ENCODE measurements at places on chromosomes 1 and 21. TPM values are rescaled to one million over a fixed set of nuclear protein-coding genes. Genes with fewer than 3 reads are reported as not detected.

- no peak overlapping the region for H3K4me3 ChIP-seq
- H3K36me3 ChIP-seq = no peaks in the 10 kb centered on the region
- H3K27me3 ChIP-seq = no peaks in the 10 kb centered on the region
- DNase-seq = no peak
Observed at GRCh38 chr1:186534401-186534800, 73.5 kb upstream of the PDC start.

DNA sequence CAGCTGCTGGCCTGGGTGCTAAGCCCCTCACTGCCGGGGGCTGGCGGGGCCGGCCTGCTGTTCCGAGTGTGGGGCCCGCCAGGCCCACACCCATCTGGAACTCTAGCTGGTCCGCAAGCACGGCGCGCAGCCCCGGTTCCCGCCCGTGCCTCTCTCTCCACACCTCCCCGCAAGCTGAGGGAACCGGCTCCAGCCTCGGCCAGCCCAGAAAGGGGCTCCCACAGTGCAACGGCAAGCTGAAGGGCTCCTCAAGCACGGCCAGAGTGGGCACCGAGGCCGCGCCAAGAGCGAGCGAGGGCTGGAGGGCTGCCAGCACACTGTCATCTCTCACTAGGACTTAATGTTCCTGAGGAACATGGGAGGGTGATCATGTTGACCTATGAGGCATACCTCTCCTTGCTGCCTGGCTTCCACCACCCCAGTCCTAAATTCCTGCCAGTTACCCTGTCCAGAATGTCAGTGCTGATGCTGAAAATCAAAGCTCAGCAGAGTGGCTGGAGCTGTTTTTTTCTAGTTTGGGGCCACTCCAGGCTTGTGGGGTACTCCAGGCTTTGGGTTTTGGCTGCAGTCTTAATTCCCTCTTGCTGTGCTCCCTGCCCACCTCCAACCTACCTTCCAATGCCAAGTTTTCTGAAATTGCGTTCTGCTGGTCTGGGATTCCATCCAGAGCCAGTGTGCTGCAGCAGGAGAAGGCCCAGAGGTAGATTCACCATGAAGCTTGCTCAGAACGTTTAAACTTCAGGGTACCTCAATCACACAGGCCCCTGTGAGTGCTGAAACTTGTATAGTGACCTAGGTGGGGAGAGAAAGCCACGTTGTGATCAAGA lies 44.2 kb upstream of the LPGAT1 start:
- DNase-seq = no peak
- H3K4me1 ChIP-seq = no peaks in the 10 kb centered on the region
- H3K27me3 ChIP-seq = no peaks in the 10 kb centered on the region
- H3K36me3 ChIP-seq = no peaks in the 10 kb centered on the region
- H3K27ac ChIP-seq = no peak overlapping the region

The OR2T11 gene
- not detected for total RNA-seq

DNA sequence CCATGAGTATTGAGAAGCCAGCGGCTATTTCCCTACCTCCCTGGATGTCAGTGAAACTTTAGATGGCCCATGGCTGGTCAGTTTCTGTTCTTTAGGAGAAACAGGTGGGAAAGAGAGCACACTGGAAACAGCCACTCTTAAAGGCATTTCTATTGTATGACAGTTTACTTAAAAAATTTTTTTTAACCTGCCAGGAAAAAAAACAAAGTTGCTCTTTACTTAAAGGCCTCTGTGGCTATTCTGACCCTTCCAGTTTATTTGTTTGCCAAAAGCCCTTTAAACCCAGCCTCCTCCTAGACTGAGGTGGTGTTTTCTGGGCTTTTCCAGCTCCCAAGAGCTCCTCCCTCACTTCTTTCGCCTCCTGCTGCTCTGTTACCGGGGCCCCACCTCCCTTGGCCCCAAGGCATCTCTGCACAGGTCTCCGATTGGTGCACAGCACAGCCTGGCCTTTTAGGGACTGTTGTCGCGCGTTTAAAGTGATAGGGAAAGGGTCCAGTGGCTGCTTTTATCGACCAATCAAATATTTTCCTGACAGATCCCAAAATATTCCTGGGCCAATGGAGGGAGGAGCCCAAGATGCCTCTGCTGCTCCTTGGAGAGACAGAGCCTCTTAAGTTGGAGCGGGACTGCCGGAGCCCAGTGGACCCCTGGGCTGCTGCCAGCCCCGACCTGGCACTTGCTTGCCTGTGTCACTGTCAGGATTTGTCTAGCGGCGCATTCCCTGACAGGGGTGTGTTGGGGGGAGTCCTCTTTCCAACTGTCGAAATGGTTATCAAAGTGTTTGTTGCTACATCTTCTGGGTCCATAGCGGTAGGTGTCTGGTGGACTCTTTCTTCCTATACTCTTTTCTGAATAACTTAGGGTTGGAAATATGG lies at the start of gene SH3BGR:
SH3BGR (plus strand) TSS at position 639 of the 875 bp plus-strand sequence; CDS start at position 766, 127 bp downstream.
- H3K4me1 ChIP-seq = peaks cover 17% of the 10 kb centered on the region
- peaks cover 4% of the 10 kb centered on the region for H3K27me3 ChIP-seq
- peak within 1 kb of the TSS; percentile 88 for H3K27ac ChIP-seq
- H3K36me3 ChIP-seq = no peaks in the 10 kb centered on the region

DNA sequence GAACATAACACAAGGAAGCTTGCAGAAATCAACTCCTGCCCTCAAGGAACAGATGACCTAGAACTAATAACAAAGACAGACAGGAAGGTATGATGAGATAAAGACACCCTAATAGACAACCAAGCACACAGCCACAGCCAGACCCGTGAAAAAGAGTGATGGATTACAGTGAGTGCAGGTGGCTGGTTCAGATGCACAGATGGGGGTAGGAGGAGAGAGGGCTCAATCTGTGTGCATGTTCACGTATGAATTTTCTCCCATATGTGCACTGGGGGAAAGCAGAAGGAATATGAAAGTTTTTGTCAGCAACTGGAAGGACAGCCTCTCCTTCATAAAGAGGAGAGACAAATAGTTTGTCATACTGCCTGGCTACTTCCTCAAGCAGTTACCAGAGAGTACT lies 367.1 kb downstream of the PBX1 start:
- no peak overlapping the region for H3K4me3 ChIP-seq
- no peak for DNase-seq
- no peaks in the 10 kb centered on the region for H3K4me1 ChIP-seq
- no peaks in the 10 kb centered on the region for H3K36me3 ChIP-seq
- H3K27ac ChIP-seq = no peak overlapping the region

Measured in neural crest cell (in vitro differentiated cells).